ENCODE measurements at places on chromosomes 16 and 17. TPM values are rescaled to one million over a fixed set of nuclear protein-coding genes. Genes with fewer than 3 reads are reported as not detected.

The KRTAP16-1 gene
- total RNA-seq, result not detected

The ABCC11 gene
- not detected for total RNA-seq

DNA sequence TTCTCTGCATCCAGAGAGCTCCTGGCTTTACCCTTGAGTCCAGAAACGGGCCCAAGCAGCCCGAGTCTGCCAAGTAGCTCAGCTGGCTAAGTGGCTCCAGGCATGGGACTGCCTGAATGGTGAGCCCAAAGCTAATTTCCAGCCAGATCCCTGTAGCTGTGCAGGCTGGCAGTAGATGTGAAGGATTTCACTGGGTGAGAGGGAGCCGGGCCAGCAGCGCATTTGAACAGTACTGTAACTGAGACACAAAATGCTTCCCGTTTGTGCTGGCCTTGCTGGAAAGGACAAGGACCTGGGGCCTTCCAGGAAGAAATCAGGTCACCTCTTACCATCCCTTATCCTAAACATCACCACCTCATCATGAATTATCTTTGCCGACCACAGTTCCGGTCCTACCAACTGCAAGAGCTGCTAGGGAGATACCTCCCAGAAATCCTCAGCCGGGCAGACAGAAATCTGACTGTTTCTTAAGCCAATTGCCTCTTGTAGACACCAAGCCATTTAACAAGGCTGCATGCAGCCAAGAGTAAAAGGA is 3.7 kb downstream of the TIMP2 start:
- H3K27me3 ChIP-seq, result peaks cover 14% of the 10 kb centered on the region
- no peak overlapping the region for H3K4me3 ChIP-seq
- H3K36me3 ChIP-seq, result no peaks in the 10 kb centered on the region
- peaks cover 8% of the 10 kb centered on the region for H3K4me1 ChIP-seq

- H3K27ac ChIP-seq, result no peak overlapping the region
- H3K27me3 ChIP-seq, result no peaks in the 10 kb centered on the region
- no peaks in the 10 kb centered on the region for H3K4me1 ChIP-seq
- H3K36me3 ChIP-seq, result no peaks in the 10 kb centered on the region
These were observed 24.5 kb downstream of the WNT9B start for GRCh38 chr17:46875849-46876352.

- H3K27ac ChIP-seq, result no peak overlapping the region
- H3K4me3 ChIP-seq, result no peak overlapping the region
- no peaks in the 10 kb centered on the region for H3K36me3 ChIP-seq
- H3K4me1 ChIP-seq, result peaks cover 2% of the 10 kb centered on the region
These were observed 311.5 kb upstream of the KCNJ16 start for GRCh38 chr17:69763503-69763902.

- no peak overlapping the region for H3K4me3 ChIP-seq
- DNase-seq, result no peak
- no peaks in the 10 kb centered on the region for H3K4me1 ChIP-seq
- H3K27ac ChIP-seq, result no peak overlapping the region
- H3K36me3 ChIP-seq, result no peaks in the 10 kb centered on the region
These were observed 54.1 kb downstream of the ZDHHC7 start for GRCh38 chr16:84957192-84957591.

DNA sequence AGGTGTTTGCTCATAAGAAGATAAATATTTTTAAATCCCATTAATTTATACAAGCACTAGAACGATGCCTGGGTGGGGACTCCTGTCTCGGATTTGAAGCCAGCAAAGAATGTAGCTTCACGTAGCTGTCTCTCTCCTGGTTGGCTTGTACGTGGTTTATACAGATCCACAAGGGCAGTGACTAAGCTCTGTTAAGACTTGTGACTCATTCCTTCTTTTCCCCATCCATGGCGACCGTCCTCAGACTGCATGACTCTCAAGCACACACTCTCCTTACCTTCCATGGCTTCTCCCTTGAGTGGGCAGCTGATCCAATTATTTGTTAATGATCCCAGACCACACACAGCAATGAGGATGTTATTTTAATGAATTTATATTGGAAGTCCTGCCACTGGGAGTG is 679.7 kb upstream of the SOX9 start:
- H3K27ac ChIP-seq, result no peak overlapping the region
- H3K4me3 ChIP-seq, result no peak overlapping the region
- no peaks in the 10 kb centered on the region for H3K27me3 ChIP-seq
- H3K4me1 ChIP-seq, result no peaks in the 10 kb centered on the region

DNA sequence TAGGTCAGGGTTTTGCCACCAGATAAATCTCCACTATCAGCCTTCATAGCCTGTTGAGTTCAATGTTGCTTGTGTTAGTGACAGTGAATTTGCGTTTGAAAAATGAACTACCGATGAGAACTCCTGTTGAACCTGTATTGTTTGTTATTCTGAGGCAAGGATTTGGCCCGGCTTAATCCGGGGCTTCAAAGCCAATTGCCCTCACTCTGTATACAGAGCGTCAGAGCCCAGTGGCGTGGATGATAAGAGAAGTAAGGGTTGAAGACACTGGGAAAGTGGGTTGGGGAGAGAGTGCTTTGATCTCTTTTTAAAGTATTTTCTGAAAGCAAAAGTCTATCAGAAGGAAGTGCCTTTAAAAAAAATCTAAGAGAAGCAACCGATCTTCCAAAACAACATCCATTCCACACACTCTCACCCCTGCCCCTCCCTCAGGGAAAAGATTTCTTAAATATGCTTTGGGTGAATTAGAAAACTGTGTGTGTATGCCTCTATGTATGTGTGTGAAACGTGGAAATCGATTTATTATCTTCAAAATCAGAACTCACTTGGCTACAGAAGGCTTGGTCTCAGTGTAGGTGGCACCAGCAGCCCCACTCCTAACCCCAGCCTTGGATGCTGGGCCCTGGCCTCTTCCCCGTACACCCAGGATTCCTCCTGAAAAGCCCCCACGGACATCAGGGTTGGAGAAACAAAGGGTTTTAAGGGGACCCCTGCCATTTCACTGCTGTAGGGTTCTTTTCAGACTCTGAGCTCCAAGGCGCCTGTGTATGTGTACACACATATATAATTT is 8.8 kb downstream of the TBX4 start:
- no peaks in the 10 kb centered on the region for H3K36me3 ChIP-seq
- DNase-seq, result no peak
- H3K4me1 ChIP-seq, result peaks cover 8% of the 10 kb centered on the region
- H3K4me3 ChIP-seq, result no peak overlapping the region
- H3K27me3 ChIP-seq, result peaks cover 71% of the 10 kb centered on the region
- no peak overlapping the region for H3K27ac ChIP-seq

- H3K36me3 ChIP-seq, result peaks cover 3% of the 10 kb centered on the region
- no peak overlapping the region for H3K27ac ChIP-seq
- no peak overlapping the region for H3K4me3 ChIP-seq
- H3K27me3 ChIP-seq, result no peaks in the 10 kb centered on the region
These were observed 7.3 kb upstream of the SREBF1 start for GRCh38 chr17:17844079-17844478.

GRCh38 chr17:34780438-34780837 is 180.8 kb downstream of the CCT6B start:
- DNase-seq, result no peak
- H3K4me3 ChIP-seq, result no peak overlapping the region

DNA sequence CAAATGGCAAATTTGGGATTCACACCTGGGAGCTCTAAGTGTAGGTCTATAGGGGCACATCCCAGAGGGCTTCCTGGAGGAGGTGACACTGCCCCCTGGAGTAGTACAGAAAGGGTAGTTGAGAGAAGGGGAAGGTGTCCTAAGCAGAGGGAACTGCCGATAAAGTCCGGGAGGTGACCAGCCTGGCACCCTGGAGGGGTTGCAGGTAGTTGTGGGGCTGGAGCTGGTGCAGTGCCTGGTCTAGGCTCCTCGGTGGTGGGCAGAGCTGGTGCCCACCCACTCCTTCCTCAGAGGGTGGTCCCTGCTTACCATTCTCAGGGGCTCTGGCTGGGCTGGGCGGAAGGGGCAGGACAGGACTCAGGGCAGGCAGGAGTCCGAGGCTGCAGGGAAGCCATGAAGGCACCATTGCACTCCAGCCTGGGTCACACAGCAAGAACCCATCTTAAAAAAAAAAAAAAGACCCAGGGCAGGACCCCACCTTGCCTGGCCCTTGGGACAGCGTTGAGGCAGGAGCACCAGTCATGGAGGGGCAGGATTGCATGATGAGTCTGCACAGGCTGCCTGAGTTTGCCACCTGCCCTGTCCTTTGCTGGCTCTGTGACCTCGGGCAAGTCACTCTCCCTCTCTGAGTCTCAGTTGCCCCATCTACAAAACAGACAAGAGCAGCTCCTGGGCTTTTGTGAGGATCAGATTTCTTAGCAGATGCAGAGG is 43.8 kb downstream of the LAT start:
- peaks cover 2% of the 10 kb centered on the region for H3K36me3 ChIP-seq
- H3K4me1 ChIP-seq, result peaks cover 34% of the 10 kb centered on the region
- H3K27me3 ChIP-seq, result no peaks in the 10 kb centered on the region
- H3K4me3 ChIP-seq, result peak overlapping the region; percentile 52

DNA sequence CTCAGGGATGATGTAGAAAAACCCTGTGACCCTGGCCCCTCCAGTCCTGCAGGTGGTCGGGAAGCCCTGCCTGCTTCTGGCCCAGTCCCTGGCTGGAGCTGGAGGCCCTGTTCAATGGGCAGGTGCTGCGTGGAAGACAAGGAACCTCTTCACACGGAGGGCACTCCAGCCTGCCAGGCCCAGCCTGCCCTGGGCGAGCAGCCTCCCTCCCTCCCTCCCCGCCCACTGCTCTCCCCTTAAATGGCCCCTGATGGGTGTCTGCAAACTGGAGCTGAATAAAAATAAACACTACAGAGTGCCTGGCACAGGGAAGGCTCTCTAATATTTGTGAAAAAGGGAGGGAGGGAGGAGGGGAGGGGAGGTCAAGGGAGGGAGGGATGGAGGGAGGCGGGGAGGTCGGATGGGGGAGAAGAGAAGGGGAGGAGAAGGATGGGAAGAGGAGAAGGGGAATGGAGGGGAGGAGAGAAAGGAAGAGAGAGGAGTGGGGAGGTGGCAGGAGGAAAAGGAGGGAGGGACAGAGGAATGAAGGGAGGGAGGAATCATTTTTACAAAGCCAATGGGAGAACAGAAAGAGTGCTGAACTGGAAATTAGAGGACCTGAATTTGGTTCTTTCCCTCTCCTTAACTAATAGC is 222.8 kb upstream of the TNRC6C start:
- no peak overlapping the region for H3K4me3 ChIP-seq
- peaks cover 2% of the 10 kb centered on the region for H3K36me3 ChIP-seq
- no peak overlapping the region for H3K27ac ChIP-seq
- H3K27me3 ChIP-seq, result peaks cover 28% of the 10 kb centered on the region

DNA sequence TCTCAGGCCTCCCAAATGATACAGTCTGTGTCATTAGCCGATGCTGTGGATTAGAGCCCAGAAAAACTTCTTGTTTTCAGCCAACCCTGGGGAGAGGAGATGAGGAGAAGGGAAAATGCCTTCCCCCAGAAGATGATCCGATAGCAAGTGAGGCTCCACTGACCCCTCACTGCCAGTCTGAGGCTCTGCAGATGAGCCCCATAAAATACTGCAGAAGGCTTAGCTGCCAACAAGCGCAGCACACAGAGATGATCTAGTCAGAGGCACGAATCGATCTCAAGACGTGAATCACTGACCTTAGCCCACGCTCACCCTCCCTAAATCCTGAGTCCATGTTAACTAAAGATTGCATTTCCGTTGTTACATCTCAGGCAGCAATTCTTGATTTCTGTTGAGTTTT is 31.5 kb downstream of the SALL1 start:
- no peak overlapping the region for H3K27ac ChIP-seq
- H3K4me1 ChIP-seq, result no peaks in the 10 kb centered on the region
- no peaks in the 10 kb centered on the region for H3K36me3 ChIP-seq
- peaks cover 15% of the 10 kb centered on the region for H3K27me3 ChIP-seq

GRCh38 chr16:87216148-87216840 is 100.9 kb downstream of the C16orf95 start:
- no peak overlapping the region for H3K4me3 ChIP-seq
- no peaks in the 10 kb centered on the region for H3K36me3 ChIP-seq
- H3K4me1 ChIP-seq, result no peaks in the 10 kb centered on the region
- no peaks in the 10 kb centered on the region for H3K27me3 ChIP-seq
- no peak for DNase-seq

- DNase-seq, result no peak
- no peak overlapping the region for H3K27ac ChIP-seq
- H3K27me3 ChIP-seq, result no peaks in the 10 kb centered on the region
- H3K36me3 ChIP-seq, result peaks cover 14% of the 10 kb centered on the region
These were observed 99.5 kb downstream of the CDYL2 start for GRCh38 chr16:80704751-80705505.

GRCh38 chr17:19992803-19993713 is 15.4 kb upstream of the AKAP10 start:
- peaks cover 5% of the 10 kb centered on the region for H3K4me1 ChIP-seq
- DNase-seq, result peak; percentile 90
- H3K27me3 ChIP-seq, result peaks cover 14% of the 10 kb centered on the region
- no peak overlapping the region for H3K4me3 ChIP-seq

DNA sequence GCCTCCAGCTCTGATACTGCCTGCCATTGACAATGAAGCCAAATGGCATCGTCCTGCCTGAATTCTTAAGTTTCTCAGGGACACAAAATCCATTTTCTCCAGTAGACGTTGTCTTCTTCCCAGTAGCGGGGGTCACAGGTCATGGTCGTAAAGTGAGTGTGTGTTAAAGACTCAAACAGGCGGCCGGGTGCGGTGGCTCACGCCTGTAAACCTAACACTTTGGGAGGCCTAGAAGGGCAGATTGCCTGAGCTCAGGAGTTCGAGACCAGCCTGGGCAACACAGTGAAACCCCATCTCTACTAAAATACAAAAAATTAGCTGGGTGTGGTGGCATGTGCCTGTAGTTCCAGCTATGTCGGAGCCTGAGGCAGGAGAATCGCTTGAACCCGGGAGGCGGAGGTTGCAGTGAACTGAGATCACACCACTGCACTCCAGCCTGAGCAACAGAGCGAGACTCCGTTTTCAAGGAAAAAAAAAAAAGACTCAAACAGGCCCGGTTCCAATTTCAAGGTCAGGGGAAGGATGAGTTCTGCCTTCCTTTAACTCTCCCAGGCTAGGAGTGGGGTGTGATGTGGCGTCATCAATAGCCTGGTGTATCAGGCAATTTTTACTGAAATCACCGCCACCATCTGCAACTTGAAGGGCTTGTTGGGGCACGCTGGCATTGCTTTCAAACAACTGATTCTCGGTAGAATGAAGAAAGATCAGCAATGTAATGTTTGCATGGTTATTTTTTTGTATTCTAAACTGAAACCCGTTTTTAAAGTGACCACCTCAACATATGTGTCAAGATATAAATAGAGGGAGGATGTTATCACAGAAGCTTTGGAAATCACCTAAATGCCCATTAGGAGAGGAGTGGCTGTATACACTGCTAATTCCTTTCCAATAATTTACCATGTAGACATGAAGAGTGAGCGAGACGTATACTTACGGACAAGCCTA is 91.0 kb downstream of the WSCD1 start:
- no peaks in the 10 kb centered on the region for H3K27me3 ChIP-seq
- no peaks in the 10 kb centered on the region for H3K4me1 ChIP-seq
- H3K27ac ChIP-seq, result no peak overlapping the region
- H3K4me3 ChIP-seq, result no peak overlapping the region
- no peak for DNase-seq

DNA sequence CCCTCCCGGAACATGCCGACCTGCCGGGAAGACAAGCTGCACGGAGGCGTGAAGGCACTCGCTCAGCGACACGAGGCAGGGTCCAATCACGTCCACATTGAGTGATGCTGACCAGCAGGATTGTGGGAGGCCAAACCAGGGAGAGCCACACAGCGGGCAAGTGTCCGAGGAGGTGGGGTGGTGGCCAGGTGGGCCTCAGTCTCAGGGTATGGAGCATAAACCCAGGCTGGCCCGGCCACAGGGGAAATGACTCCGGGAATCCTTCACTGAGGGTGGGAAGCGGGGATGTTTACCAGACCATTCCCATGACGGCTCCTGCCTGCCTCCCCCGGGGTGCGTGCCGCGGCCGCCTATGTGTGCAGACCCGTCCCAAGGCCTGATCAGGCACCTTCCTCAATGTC is 62.5 kb downstream of the RPH3AL start:
- H3K4me1 ChIP-seq, result peaks cover 3% of the 10 kb centered on the region
- no peaks in the 10 kb centered on the region for H3K27me3 ChIP-seq
- H3K27ac ChIP-seq, result no peak overlapping the region
- no peak for DNase-seq

Measured in activated CD4-positive, alpha-beta T cell treated with anti-CD3 and anti-CD28 coated beads, Interleukin-2, amount 10 ng/mL, durations not matched to agents 24 days and 14 days (primary cell).